ENCODE measurements at places on chromosomes 6 and 20.

DNA sequence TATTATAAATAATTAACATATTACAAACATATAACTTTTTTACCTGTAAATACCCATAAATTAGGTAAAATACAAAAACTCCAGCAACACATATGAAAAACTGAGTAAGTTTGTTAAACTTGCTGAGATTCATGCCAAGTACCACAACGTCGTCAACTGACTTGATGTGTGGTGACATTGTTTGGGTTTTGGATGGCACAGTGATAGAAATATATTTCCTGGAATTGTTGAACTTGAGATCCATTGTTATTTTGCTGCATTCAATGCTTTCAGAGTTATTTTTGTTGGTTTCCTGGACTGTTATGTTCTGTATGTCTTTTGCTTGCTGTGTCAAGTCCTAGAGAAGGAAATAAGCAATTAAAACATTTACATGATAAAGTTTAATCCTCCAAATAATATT, 5.5 kb downstream of the SLC35B3 start:
- DNase-seq, result no peak

DNA sequence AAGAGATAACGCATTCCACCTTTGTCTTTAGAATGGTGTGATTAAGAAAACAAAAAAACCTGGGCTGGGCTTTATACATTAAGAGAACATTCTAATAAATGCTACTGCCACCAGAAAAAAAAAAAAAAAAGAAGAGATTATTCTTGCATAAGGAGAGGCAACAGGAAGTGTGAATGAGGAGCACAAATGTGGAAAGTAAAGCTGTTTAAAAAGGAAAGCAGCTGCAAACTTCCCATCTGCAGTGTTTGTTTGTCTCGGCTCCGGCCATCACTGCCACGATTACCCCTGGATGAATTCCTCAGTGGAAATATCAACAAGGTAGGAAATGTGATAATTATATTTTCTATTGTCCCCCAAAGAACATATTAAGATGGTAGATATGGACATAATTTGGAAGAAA, 223.9 kb downstream of the PHF3 start:
- DNase-seq, result no peak

- DNase-seq, result no peak
Observed at GRCh38 chr20:21129861-21130260, 4.0 kb downstream of the KIZ start.

DNA sequence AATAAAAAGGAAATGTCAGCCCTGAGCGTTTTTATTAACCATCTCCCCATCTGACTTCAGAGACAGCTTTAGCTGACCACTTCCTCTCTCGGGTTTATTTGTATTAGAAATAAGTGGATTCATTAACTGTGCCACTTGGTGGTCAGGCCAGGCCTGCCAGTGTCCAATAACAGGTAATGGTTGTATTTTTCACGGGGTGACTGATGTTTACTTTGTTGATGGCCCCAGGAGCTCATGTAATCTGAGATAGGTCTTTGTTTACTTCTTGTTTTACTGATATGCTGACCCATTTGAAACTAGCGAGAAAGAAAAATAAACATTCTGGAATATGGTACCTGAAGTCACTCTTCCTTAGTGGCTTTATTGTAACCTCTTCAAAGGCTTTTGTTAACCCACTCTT, 504.3 kb upstream of the SLC35B3 start:
- DNase-seq, result no peak

DNA sequence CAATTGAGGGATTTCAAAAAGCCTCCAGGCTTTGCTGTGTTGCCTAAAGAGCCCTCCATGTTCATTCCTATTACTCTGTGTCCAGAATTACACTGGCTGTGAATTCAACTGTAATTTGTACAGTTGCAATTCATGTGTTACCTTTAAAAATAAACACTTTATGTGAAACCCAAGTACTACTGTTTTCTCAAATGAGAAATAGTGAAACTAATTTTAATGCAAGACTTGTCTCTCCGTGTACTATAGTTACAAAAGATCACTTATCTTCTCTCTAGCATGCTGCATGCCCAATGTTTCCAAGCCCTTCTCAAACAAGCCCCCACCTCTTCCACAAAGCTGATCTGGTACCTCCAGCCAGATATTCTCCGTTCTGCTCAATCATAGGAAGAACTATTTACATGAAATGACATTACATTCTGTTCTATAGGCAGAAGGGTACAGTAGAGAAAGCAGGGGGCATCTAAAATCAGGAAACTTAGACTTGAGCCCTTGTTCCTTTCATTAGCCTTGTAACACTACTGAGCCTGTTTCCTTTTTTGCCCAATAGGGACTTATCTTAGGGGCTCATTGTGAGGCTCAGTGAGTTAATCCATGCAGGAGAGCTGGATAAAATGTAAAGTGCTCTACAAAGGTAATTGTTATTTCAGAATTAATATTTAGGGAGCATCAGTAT, 12.3 kb upstream of the COL9A1 start:
- DNase-seq, result no peak

- no peak for DNase-seq
Observed at GRCh38 chr6:129539032-129539431, 170.9 kb downstream of the ARHGAP18 start.

DNA sequence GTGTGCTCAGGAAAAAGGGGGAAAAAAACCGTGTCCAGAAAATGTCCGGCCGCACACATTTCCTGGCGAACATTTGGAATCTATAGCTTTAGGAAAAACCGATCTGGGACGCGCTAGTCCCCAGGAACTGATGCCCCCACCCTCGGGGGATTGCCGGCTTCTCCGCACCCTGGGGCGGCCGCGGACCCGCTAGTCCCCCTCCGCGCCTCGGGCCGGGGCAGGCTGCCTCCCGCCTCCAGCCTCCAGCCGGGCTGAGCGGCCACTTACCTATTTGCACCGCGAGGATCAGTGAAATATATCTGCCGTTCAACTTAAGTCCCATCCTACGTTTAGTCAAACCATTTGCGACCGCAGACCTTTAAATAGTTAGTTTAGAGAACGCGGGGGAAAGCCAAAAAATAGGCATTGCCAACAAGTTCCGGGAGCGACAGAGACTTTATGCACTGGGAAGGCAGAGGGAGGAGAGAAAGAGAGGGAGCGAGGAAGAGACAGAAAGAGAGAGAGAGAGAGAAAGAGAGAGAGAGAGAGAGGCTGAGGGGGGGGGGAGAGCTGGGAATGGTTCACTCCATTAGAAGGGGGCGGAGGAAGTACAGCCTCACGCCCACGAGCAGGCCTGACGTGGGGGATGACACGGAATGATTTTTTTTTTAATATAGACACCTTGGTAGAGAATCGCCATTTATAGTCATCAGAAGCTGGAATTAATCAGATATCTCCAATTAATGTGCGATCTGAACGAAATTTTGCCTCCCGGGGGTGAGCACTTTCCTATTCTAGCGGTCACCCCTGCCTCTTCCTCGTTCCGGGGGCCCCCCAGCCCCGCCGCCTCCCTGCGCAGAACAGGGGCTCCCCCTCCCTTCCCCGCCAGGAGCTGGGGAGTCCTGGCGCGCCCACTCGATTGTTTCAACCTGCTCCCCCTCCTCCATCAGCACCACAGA, at the start of gene NRN1:
Gene NRN1 (minus strand): TSS at position 498 of the 938 bp plus-strand sequence. CDS start 176 bp downstream, at position 322.
- no peak for DNase-seq

- DNase-seq, result no peak
Observed at GRCh38 chr20:60669211-60669610, 582.9 kb upstream of the CDH4 start.

DNA sequence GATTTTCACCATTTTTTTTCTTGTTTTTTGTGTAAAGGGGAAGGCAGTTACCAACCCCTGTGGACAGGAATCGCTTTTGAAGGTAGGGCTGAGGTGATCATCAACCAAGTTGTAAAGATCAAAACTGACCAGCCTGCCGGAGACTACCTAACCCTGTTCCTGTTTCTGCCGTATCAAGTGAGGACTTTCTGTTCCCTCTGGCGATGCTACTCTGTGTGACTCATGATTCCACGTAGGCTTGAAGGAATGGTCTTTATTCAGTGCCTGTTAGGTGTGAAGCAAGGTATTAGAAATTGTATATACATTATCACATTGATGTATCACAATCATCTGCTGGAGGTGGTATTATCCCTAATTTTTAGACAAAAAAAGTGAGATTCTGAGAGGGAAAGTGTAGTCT, 161.3 kb downstream of the SOX4 start:
- DNase-seq, result no peak

DNA sequence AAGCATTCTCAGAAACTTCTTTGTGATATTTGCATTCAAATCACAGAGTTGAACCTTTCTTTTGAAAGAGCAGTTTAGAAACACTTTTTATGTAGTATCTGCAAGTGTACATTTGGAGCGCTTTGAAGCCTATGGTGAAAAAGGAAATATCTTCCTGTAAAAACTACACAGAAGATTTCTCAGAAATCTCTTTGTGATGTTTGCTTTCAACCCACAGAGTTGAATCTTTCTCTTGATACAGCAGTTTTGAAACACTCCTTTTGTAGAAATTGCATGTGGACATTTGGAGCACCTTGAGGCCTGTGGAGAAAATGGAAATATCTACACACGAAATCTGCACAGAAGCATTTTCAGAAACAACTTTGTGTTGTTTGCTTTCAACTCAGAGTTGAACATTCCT, 612.3 kb upstream of the ZNF337 start:
- no peak for DNase-seq

GRCh38 chr20:64037498-64038213, 1.7 kb downstream of the C20orf204 start:
- DNase-seq, result no peak

GRCh38 chr6:42710316-42710715, 12.1 kb downstream of the PRPH2 start:
- peak; percentile 0 for DNase-seq

DNA sequence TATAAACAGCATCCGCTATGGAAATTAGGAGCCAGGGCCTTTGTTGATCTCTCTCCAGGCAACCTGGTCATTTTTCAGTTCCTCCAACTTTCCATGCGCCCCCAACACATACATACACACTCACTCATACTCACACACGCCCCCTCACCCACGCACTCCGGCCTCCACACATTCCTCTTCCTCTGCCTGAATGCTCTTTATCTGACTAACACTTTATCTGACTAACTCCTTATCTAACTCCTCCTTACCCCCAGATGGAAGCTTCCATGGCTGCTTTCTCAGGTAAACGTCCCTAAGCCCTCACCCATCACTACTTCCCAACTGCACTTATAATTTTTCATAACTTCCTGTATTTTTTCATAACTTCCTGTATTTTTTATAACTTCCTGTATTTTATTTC, 17.4 kb downstream of the CASS4 start:
- DNase-seq, result no peak

DNA sequence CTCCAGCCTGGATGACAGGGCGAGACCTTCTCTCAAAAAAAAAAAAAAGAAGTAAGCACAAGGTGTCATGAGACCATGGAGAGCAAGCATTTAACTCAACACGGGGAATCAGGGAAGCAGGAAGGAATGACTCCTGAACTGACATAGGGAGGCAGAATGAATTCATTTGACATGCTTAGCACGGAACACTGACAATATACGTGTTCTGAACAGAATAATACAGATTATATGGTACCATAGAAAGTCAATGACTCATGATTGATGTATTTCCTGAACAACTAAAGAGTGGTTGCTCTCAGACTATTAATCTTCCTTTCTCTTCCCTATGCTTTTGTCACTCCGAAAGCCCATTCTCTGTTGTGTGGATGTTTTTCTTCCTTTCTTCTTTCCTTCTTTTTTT, 20.7 kb upstream of the ASIP start:
- DNase-seq, result no peak

DNA sequence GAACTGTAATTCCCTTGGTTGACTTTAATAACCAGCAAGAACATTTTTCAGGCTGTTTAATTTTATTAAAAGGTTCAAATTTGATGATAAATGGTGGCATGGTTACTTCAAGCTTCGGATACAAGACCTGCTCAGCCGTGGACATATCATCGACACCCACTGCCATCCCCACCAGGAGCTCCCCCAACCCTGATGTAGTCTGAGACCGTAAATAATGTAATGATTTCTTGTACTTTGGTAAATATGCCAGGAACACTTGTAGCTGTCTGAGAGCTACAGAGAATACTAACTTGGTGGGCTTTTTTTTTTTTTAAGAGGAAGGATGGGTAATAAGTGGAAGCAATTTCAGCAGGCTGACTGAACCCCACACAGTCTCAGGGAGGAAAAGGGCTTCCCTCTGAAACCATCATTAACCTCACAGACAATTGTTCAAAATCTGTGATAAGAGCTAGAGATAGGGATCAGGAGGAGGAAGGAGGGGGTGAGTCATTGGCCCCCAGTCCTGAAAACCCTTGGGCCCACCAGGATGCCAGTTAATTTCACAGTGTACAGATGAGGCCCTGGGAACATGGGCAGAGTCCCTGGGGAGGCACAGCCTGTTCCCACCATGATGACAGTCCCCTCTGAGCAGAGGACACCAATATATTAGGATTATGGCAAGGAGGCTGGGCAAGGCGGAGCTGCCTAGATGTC, 56.0 kb downstream of the APCDD1L start:
- no peak for DNase-seq

DNA sequence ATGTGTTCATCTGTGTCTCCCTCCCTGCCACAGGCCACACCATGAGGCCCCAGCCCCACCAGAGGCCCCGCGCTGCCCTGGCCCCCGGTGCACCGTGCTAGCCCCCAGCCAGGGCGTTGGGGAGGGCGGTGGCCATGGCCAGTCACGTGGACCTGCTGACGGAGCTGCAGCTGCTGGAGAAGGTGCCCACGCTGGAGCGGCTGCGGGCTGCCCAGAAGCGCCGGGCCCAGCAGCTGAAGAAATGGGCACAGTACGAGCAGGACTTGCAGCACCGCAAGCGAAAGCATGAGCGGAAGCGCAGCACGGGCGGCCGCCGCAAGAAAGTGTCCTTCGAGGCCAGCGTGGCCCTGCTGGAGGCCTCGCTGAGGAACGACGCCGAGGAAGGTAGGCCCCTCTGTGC, 30.3 kb downstream of the PPP1R16B start:
- no peak for DNase-seq

GRCh38 chr6:121686611-121687023, 251.2 kb downstream of the GJA1 start:
- DNase-seq, result no peak

DNA sequence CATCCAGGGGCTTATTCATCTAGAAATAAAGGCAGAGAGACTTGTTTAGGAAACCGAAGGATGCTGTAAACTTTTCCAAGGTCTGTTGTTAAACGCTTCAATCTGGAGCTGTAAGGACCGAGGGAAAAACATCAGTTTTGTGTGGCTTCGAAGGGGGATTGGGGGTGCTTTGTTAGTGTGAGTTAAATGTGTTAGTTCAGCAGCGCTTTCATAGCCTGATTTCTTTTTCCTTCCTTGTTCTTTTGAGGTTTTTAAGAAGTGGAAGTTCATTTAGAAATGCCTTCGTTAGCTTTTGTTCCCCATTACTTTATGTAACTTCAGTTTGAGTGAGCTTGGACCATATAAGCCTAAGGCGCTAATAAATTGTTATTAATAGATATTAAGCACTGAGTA, 1.5 kb downstream of the ANKS1A start:
- no peak for DNase-seq

DNA sequence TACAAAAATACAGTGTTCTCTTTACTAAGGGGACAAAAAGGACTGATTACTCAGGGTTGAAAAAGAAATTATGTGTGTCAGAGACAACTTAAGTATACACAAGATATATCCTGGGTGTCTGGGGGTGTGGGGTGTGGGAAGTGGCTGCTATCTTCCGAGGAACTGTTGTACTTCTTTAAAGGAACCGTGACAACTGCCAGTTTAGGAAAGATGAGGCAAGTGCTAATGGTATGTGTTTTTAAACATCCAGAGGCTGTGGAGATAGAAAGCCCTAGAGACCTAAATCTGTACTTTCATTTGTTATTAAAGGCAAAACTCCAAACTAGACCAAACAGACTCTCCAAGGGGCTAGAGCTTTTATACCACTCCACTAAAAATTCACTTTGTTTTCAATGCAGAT, 95.6 kb downstream of the SNAP25 start:
- peak; percentile 59 for DNase-seq
